NCI-H146 (cell line): ENCODE measurements at places on chromosomes 1 and 21.

DNA sequence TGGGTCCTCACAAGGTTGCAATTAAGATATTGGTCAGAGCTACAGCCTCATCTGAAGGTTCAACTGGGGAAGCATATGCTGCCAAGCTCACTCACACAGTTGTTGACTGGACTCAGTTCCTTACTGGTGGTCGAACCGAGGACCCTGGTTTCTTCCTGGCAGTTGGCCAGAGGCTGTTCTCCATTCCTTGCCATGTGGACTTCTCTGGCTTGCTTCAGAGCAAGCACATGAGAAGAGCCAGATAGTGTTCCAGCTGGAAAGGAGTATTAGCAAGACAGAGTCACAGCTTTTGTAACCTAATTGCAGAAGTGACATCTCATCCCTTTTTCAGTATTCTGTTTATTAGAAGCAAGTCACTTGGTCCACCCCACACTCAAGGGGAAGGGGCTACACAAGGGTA, 23.6 kb downstream of the POU2F1 start:
- no peak for DNase-seq

- peak; percentile 85 for DNase-seq
These were observed 14.6 kb upstream of the SLC6A17 start for GRCh38 chr1:110135666-110136065.

GRCh38 chr21:15212206-15212605, 147.4 kb upstream of the NRIP1 start:
- DNase-seq = no peak

GRCh38 chr1:206974140-206974539, 3.9 kb upstream of the FCAMR start:
- no peak for DNase-seq

GRCh38 chr1:60759291-60759690, 323.1 kb upstream of the NFIA start:
- peak; percentile 52 for DNase-seq

DNA sequence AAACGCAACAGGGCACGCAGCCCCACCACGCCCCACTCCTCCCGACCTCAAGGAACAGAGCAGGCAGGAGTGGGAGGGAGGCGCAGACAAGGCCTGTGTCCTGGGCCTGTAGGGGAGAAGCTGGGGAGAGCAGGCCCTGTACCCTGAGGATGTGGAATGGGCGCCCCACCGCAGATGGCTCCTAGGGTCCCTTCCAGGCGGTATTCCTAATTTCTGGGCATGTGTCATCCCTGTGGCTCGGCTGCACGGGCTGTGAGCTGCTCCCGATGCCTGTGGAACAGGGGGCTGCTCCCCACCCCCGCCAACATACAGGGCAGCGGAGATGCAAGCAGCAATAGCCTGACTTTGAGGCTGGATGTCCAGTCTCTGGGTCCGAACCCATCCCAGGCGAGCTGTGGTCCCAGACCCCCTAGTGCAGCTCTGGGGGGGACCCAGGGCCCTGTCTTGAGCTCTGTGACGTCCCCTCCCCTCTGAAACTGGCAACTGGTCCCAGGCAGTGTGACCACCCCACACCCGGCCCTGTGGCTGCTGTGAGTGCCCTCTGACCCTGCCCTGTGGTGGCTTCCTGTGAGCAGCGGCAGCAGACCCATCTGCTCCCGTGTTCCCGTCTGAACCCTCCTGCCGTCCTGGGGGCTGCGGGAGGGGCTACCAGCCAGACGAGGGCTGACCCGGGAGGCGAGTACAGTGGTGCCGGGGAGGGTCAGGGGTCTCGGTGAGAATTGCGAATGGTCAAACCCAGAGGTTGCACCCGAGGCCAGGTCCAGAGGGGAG, 13.9 kb upstream of the COL6A2 start:
- no peak for DNase-seq

- DNase-seq = no peak
These were observed 240.3 kb downstream of the VAV3 start for GRCh38 chr1:107724648-107725047.

GRCh38 chr1:240212556-240212955, 120.9 kb downstream of the FMN2 start:
- DNase-seq = no peak

- peak; percentile 68 for DNase-seq
These were observed 910 bp upstream of the MRPL39 start for GRCh38 chr21:25608044-25608737.

DNA sequence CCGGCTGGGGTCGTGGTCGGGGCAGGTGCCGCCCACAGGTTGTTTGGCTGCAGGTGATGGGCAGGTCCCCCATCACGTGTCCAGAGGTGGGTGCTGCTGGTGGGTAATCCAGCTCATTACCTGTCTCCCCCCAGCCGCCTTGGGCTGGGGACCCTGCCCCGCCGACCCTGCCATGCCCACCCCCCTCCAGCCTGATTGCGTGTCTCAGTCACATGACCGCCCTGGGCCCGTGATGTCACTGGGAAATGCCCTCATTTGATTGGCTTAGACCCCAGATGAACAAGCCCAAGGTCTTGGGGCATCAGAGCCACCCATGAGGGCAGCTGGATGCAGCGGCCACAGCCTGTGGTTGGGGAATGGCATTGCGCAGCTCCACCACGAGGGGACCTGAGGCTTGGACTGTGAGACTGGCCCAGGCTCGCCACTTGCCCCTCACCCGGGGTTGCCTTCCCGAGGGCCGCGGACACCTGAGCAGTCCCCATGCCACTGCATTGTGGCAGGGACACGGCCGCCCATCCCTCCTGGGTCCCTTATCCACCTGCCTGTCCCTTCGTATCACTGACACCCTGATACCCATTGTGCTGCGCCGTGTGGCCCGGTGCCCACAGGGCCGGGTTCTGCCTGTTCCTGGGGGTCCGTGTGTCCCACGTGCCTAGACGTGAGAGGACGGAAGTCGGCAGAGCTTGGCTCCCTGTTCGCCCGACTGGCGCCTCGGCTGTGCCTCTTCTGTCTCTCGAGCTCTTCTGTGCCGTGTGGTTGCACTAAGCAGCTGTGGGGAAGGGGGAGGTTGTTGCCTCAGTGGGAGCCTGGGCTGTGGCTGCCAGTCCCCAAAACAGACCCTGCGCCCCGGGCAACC, 68.0 kb downstream of the FAAP20 start:
- no peak for DNase-seq

DNA sequence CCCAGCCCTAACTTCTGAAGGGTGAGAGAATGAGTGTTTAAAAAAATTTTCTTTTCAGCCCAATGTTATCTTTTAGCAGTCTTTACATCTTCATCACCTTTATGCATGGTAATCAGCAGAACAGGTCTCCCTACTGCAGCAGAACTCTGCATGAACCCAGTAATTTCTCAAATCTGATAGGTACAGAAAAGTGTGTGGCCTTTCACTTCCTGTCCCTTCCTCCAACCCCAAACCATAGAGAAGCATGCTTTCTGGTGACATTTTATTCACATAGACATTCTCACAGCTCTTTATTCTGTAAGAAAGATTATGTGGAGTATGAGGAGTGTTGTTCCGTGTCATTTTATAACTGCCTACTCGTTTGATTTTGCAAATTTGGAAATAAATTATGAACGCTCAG, 68.6 kb downstream of the RPAP2 start:
- DNase-seq = no peak

GRCh38 chr1:246492611-246493245, 14.4 kb downstream of the SMYD3 start:
- DNase-seq = peak; percentile 73

GRCh38 chr1:57854436-57854835, 430.6 kb upstream of the DAB1 start:
- no peak for DNase-seq

- DNase-seq = no peak
These were observed 38.3 kb downstream of the ZFYVE9 start for GRCh38 chr1:52180176-52180575.

DNA sequence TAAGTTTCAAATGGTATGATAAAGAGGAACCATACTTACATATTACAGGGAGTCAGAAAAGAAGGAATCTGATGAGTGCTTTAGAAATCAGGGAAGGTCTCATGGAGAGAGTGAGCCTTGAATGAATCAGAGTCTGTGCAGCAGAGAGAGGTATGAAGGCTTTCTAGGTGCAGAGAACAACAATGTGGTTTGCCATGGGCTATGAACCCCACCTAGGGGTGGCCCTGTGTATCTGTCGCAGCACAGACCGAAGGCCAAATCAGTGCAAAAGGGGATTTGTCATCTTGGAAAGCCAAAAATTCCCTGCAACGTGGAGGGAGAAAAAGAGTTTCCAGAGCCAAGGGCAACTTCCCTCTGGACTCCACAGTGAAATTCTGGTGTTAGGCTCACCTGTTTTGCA, 3.5 kb downstream of the PAPPA2 start:
- DNase-seq = peak; percentile 1

DNA sequence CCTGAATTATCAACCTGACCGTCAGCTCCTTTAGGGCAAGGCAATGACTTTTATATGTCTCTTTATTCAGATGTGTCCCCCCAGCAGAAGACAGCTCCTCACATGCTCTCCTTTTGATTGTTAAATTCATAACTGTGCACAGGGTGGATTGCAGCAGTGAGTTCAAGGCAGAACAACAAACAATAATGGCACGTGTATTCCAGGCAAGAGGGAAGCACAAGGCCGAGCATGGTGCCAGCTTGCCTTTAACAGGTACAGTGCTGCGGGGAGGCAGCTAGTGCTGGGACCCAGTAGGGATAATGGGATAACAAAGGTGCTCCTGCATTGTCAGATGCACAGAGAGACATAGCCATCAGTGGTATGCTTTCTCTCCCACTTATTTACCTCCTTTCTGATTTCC, 248.4 kb downstream of the RHOU start:
- DNase-seq = no peak
